GM12892 (cell line): ENCODE measurements at places on chromosomes 7 and 10.

DNA sequence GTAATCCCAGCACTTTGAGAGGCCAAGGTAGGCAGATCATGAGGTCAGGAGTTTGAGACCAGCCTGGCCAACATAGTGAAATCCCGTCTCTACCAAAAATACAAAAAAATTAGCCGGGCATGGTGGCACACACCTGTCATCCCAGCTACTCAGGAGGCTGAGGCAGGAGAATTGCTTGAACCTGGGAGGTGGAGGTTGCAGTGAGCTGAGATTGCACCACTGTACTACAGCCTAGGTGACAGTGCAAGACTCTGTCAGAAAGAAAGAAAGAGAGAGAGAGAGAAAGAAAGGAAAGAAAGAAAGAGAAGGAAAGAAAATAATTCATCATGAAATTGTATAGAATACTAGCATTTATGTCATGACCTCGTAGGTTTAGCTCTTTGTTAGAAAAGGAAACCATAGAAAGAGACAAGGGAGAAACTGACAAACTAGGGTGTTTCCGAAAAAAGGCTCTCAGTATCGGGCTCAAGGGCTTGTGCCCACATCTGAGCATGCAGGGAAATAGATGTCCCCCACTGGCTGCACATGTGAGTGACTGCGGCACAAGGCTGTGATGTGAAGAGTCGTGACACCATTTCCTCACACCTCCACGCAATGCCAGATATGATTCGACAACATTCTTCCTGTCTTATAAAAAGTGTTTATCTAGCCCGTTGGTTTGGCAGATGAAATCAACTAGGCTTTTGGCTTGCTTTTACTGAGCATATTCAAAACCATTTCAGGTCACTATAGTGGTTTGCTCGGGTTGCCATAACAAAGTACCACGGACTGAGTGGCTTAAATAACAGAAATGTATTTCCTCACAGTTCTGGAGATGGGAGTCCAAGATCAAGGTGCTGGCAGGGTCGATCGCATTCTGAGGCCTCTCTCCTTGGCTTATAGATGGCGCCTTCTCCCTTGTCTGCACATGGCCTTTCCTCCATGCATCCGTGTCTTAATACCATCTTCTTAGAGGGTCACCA lies 2.0 kb downstream of the SRGN start:
- DNase-seq, result no peak

GRCh38 chr10:109820620-109821405 lies 102.5 kb downstream of the XPNPEP1 start:
- DNase-seq, result no peak

GRCh38 chr7:101816595-101817470 lies 593 bp upstream of the CUX1 start:
- no peak for DNase-seq

GRCh38 chr7:83970081-83970480 lies 224.5 kb downstream of the SEMA3A start:
- DNase-seq, result no peak

GRCh38 chr10:11823122-11823988 lies at the start of gene PROSER2:
Gene PROSER2, plus strand, starts transcription at chr10:11823356. Its CDS starts 28,722 bp downstream, at chr10:11852078.
- peak; percentile 53 for DNase-seq

GRCh38 chr10:21172930-21173801 lies 276.1 kb upstream of the NEBL start:
- DNase-seq, result peak; percentile 13

DNA sequence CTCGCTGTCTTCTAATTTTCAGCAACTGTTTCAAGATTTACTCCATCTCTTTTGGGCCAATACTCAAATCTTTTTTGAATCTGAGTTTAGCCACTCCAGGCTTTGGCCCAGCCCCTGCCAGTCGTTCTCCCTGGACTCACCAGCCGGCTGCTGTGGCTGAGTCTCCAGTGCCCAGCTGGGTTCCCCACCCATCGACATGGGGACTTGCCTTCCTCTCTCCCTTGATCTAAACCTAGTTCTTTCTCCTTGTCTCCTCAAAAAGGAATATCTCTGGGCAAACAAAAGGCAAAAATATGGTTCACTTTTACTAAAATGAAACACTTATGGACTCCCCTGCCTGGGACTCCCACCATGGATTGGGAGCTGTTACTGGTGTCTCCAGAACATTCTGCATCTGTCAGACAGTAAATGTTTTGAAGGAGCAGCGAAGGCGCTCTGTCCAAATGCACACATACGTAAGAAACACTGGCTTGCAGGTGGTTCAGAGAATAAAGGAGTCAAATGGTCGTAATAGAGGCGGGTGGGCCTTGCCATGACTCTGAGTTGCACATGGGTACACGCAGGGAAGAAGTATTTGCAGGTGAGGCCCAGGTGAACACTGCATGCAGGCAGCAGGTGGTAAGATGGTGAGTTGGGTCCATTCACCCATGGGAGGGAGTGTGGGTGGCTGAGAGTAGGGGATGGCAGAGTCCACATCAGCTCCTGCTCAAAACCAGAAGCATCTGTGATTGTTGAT lies 35.5 kb upstream of the HABP2 start:
- DNase-seq, result no peak

DNA sequence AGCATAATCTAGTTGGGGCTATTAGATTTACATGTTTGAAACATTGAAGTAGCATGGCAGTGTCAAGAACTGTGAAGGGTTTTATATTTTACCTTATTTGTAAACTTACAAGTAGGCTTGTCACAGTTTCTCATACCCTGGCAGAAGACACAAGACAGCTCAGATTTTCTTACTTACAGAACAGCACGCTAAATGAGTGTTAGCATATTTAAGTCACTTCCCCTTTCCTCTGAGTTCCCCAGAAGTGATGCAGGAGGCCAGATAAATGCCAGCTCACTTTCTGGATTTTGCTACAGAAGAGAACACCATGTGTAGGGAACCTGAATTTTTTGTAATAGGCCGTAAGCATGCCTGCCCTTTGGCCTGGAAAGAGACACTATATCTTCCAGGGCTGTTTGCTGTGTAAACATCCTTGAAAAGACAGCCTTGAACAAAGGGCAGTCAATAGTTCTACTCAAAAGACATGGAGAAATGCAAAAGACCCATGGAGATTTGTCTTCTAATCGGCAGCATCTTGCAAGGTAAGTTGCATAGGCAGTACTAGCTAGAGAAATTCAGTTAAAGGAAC lies 279.1 kb downstream of the PHF14 start:
- DNase-seq, result no peak

DNA sequence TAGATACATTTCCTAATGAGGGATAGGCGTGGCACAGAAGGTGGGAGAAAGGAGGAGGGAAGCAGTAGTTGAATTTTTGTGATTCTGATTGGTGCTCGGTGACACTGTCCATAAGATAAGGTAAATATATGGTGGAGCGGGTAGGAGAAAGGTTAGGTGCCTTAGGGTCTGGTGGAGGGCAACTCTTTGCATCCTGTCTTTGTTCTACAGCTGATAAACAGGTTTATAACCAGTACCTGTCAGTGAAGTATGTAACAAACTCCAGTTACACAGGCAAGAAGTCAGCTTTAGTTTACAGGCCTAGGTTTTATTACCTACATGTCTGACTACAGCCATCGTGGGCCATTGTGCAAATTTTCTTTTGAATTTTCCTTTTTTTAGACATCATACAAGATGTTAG lies 10.9 kb upstream of the FAM180A start:
- DNase-seq, result no peak

GRCh38 chr10:71912431-71912830 lies 51.8 kb upstream of the CHST3 start:
- no peak for DNase-seq

DNA sequence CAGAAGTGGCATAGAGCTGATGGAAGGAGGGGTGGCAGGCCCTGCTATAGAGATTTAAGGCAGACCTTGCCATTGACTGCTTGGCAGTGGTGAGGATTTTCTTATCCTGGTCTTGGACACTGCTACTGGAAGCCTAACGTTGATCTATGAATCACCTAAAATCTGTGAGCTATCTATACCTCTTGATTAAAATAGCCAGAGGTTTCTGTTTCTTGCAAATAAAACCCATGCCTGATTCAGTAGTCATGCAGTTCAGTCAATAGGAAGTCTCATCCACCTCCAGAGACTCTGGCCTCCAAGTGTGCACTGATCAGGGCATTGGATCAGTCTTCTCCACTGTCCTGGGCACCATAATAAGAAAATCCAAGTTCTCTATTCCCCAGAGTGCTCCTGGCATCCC lies 286.5 kb downstream of the PTEN start:
- DNase-seq, result no peak

DNA sequence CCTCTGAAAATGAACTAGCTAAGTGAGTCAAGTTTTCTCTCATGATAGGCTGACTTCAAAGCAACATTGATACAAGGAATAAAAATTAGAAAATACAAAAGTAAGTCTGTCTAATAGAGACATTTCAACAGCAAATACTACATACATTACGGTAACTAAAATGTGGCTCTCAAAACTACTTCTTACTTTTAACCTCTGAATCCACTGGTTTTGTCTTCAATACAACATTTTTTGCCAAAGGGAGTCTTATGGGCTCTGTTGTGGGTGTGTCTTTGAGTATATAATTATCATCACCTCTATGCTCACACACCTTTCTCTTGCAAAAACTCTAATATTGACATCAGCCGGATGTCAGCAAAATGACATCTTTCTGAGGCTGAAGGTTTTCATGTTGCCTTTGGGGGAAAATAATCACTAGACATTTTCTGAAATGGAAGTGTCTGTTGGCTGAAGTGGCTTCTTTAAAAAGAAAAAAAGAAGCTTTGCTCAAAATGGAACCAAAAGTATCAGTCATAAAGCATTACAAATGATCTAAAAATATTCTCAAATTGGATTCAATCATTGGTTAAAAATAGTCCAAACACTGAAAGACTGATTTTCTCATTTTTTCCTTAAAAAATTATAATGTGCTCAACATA lies 41.8 kb upstream of the FAM133B start:
- DNase-seq, result no peak

GRCh38 chr7:33764752-33765451 lies 140.4 kb upstream of the BMPER start:
- DNase-seq, result no peak

DNA sequence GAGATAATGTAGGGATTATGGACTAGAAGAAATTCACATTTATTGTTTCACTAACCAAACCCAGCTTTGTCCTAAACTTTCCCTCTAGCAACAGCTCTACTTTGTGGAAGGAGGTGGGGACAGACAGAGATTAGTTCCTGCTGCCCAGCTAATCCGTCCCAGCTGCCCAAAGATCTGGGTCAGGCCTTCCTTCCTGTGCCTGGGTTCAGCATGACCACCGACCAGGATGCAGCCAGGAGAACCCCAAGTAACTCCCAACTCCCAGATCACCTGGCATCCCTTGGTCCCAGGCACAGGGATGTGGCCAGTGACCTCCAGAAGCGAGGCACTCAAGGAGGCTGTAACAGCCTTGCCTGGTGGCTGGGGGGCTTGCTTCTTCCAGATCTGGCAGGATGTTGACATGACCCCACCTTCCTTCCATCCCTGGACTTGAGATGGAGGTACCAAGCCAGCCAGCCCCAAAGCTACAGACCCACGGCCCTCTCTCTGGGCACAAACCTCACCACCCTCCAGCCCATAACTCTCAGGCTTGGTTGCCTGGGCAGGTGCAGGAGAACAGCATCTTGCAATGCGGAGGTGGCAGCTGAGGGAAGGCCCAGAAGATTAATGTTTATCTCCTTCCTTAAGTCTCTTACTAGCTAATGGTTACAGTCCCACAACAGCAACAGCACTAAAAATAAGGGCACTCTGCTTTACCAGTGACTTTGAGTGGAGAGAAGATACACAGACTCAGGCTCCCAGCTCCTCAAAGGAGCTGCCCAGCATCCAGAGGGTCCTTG lies 11.1 kb downstream of the CAMK2G start:
- no peak for DNase-seq

- DNase-seq, result no peak
Observed at GRCh38 chr10:131166486-131166885, 145.0 kb downstream of the TCERG1L start.

- no peak for DNase-seq
Observed at GRCh38 chr10:30389543-30389942, 40.5 kb upstream of the MTPAP start.
